ENCODE measurements at places on chromosomes 7 and 10. TPM values are rescaled to one million over a fixed set of nuclear protein-coding genes. Genes with fewer than 3 reads are reported as not detected.

The TMEM270 gene
- total RNA-seq: not detected

The HKDC1 gene
- total RNA-seq: 0.09 TPM

DNA sequence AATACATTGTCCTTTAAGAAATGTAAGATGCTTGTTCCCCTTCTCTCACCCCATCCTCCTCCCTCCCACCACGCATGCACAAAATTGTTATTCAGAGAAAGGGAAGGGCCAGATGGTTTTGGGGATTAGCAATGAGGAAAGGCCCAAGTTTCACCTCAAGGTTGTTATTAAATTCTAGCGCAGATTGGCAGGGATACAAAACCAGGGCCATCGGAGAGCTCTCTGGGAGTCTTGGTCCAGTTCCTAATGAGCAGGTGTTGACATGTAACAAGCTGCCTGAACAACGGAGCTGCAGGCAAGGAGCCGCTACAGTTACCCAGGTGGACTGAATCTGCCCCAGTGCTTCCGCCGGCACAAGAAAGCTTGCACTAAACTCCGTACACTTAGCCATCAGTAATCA, 9.7 kb upstream of the ANK3 start:
- DNase-seq: no peak

The ADCYAP1R1 gene
- total RNA-seq: 4.3 TPM

The CPVL gene
- total RNA-seq: 44.9 TPM

DNA sequence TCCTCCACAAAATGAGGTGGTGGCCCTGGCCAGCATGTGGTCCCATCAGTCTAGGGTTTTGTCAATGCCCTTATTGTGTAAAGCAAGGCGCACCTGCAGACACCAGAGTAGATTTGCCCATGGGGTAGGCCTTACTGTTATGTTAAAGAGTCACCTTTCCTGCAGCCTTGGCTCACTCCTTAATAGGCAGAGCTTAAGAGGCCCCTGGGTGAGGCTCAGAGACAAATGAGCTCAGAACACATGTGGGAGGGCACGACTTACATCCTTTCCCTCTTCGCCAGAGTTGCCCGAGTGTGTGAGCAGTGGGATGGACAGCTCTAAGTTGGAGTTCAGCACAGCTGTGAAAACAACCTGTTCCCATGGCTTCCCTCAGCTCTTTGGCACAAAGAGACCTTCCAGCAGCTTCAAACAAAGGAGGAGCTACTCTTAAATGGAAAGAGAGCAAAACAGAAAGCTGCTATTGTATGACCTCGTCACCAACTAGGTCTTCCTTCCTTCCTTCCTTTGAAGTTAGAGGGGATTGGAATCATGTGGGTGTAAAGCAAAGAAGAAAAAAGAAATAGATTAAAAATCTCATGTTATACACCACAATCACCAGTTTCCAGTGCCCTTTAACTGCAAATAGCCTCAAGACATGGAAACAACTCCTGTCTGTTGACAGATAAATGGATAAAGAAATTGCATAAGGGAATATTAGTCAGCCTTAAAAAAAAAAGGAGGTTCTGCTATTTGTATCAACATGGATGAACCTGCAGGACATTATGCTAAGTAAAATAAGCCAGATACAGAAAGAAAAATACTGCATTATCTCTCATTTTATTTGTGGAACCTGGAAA, 11.9 kb upstream of the XPNPEP1 start:
- DNase-seq: no peak

The CD36 gene
- 152 TPM for total RNA-seq

DNA sequence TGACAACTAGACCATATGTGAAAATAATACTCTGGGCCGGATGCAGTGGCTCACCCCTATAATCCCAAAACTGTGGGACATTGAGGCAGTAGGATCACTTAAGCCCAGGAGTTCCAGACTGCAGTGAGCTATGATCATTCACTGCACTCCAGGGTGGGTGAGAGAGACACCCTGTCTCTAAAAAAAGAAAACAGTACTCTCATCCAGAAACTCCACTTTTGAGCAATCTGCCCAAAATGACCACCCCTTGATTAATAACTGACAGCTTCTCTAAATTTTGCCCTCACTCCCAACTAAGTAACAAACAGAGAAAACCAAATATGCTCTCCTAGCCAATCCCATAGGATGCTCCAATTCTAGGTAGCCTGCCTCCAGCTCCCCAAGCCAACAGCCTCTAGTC, 62.5 kb upstream of the AKR1E2 start:
- DNase-seq: no peak

The ITIH5 gene
- 33.6 TPM for total RNA-seq

GRCh38 chr10:52729271-52730104, 43.1 kb downstream of the MBL2 start:
- DNase-seq: no peak

The GHRHR gene
- 1.2 TPM for total RNA-seq

The NXPH1 gene
- total RNA-seq: not detected

- DNase-seq: no peak
These were observed 6.4 kb downstream of the HEPACAM2 start for GRCh38 chr7:93219868-93220267.

DNA sequence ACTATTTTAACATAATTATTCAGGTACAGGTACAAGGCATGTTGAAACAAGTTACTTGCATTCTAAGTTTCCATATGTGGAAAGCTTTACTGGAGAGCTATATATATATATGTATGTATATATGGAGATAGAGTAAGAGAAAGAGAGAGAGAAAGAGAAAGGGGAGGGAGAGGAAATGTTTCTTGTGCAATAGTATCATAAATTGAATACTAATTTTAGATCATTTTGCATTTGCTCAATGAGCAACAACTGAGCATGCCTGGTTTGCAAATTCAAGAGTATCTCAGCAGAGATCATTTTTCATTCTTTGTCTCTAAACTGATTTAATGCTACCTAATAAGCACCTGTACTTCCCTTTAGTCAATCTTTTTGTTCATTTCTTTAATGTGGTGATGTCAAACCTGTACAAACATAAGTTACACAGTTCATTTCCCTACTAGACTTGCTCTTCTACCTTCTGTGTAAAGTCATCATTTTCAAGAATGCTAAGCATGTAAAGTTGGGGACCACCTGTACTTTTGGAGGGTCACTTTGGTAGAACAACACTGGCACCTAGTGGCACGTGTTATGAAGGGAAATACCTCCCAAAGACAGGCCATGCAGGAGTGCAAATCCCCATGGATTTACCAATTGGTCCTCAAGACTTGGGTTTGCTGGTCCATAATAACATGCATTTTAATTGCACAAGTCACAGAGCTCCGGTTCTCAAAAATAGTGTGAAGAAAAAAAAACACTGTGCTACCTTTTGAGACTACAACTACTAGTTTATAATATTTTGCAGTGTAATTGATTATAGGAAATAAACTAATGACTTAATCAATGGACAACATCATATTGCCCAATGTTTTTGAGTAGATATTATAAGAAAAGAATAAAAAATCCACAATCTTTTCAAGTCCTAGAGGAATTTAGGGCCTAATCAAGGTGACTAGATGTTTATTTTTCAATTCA, 431.2 kb upstream of the IGFBP3 start:
- no peak for DNase-seq

GRCh38 chr7:95527033-95527775, 41.5 kb downstream of the ASB4 start:
- no peak for DNase-seq

GRCh38 chr7:28755255-28755654, 202.9 kb downstream of the TRIL start:
- no peak for DNase-seq
